Ureter (tissue), 1 donor: ENCODE measurements at places on chromosomes 1 and 21. TPM values are rescaled to one million over a fixed set of nuclear protein-coding genes. Genes with fewer than 3 reads are reported as not detected.

GRCh38 chr1:29808141-29808995 lies 572.0 kb downstream of the PTPRU start:
- DNase-seq: no peak

DNA sequence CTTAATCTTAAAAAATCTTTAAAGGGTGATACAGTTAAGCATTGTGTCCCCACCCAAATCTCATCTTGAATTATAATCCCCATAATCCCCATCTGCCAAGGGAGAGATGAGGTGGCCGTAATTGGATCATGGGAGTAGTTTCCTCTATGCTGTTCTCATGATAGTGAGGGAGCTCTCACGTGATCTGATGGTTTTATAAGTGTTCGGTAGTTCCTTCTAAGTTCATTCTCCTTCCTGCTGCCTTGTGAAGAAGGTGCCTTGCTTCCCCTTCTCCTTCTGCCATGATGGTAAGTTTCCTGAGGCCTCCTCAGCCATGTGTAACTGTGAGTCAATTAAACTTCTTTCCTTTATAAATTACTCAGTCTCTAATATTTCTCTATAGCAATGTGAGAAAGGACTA lies 10.7 kb downstream of the DHRS3 start:
- DNase-seq: no peak

- no peak for DNase-seq
These were observed 90.5 kb downstream of the CDC42BPA start for GRCh38 chr1:227227761-227228160.

DNA sequence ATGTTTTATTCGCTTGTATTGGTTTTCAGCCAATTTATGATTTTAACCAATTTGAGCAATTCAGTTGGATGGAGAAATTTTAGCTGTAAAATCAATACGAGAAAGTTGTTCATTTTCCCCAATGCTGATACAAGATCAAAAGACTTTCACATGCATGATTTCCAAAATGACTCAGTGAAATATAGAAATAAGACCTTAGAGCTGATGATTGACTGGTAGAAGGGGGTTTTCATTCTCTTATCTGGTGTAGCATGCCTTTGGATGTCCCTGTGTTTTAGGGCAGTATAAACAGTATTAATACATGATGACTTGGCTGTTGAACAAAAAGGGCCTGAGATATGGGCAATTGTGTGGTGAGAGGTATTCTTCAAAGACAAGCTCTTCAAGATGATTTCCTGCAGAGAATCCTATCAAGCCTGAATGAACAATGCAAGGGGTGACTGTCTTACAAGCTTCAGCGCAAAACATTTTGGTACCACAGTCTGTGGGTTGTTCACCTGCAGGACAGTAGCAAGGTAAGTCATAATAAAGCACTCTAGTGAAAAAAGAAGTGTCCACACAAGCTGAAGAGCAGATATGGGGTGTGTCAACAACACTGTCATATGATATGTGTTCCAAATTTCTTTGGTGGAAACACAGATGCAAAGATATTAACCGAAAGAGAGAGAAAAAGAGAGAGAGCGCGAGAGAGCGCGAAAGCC lies 156.2 kb downstream of the TNFSF18 start:
- DNase-seq: no peak

GRCh38 chr1:20931930-20932436 lies 144.9 kb upstream of the HP1BP3 start:
- DNase-seq: no peak

- DNase-seq: no peak
These were observed 1.3 kb downstream of the AMIGO1 start for GRCh38 chr1:109508001-109508872.

Gene AIRE
- total RNA-seq: not detected

Gene PTPN7
- 4.2 TPM for total RNA-seq

DNA sequence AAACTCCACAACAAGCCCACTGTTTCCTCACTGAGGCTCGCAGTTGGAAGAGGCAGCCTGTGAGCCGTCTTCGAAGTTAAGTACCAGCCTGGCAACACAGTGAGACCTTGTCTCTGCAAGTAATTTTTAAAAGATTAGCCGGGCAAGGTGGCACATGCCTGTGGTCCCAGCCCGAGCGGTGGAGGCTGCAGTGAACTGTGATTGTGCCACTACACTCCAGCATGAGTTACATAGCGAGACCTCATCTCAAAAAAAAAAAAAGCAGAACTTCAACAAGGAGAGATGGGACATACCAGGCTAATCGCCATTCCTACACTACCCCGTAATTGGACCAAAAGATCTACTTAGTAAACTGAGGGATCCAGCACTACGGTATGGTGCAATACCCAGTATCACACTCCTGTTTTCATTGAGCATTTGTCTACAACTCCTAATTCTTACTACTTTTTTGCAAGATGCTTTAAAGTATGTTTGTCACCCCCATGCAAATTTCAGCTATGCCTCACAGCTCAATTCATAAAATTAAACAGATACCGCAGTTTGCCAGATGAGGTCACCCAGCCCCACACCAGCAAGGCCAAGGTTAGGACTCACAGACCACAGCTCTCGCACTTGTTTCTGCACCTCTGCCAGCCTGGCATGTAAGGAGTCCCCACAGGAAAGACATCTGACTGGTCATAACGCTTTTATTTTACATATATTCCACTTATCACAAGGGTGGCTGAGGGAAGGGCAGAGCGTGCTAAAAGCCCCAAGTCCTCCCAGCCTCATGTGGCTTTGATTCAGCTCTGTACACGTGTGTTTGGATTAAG lies 21.0 kb downstream of the SDE2 start:
- no peak for DNase-seq

Gene GJA8
- total RNA-seq: not detected

- DNase-seq: no peak
These were observed 83.1 kb upstream of the DAB1 start for GRCh38 chr1:57506941-57507340.

- no peak for DNase-seq
These were observed 917 bp downstream of the RAP1A start for GRCh38 chr1:111620441-111620971.

Gene TMEM61
- total RNA-seq: 1.4 TPM

DNA sequence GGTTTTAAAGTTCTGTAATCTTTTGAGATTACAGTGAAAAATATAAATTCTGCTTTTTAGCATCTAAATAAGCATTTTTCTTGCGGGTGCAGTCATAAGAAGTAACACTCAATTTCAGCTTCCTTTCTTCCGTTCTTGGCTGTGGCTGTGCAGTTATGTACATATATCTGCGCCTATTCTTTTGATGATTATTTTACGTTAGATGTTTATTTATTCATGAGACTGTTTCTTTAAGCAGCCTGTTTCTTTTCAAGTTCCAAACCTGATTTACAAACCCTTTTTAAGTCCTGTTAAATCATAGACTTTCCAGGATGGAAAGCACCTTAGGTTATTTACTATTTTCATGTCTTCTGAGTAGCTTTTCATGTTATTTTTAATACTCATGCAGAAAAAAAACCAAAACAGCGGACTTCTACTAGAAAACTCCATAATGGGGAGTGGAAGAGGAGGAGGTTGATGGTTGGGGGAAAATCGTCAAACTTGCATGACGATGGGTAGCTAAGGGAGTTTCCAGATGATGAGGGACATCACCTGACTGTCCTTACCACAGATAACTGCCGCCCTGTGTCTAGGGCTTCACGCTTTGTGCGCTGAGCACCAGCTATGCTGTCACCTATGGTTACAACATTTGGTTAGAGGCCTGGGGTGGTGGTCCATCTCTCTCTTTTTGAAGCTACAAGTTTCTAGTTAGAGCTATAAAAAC lies 2.6 kb downstream of the PRDM2 start:
- DNase-seq: no peak

Gene DNAI4
- total RNA-seq: 17.2 TPM

- DNase-seq: no peak
These were observed 611.2 kb upstream of the ADGRL4 start for GRCh38 chr1:79617777-79618176.

GRCh38 chr1:54193453-54193852 lies 6.4 kb downstream of the CYB5RL start:
- no peak for DNase-seq

GRCh38 chr1:84996846-84997666 lies at the start of gene MCOLN2:
Gene MCOLN2, minus strand, starts transcription at chr1:84997113. Its CDS starts 241 bp downstream, at chr1:84996872.
- DNase-seq: peak; percentile 44

- peak; percentile 84 for DNase-seq
These were observed 20.8 kb downstream of the NAV1 start for GRCh38 chr1:201559679-201560162.

GRCh38 chr1:151897991-151898431 lies 11.3 kb downstream of the THEM4 start:
- DNase-seq: no peak

DNA sequence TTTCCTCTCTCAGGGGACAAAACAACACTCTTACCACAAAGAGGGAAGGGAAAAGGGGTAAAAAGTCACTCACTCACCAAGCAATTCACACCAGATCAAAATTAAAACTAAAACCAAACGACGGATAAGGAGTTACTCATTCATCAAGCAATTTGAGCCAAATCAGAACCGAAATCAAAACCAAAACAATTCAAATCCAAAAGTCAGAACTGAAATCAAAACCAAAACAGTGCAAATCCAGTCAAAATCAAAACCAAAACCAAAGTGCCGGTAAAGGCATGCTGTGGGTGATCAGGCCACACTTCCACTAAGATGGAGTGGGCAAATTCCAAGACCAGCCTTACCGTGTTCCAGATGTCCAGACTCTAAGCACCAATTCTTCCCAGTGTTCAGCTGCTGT lies 717.9 kb downstream of the AMY1C start:
- DNase-seq: no peak

GRCh38 chr1:54768093-54768492 lies 3.8 kb upstream of the PARS2 start:
- no peak for DNase-seq

Gene TNN
- not detected for total RNA-seq

Gene ATP1A4
- 16.5 TPM for total RNA-seq

DNA sequence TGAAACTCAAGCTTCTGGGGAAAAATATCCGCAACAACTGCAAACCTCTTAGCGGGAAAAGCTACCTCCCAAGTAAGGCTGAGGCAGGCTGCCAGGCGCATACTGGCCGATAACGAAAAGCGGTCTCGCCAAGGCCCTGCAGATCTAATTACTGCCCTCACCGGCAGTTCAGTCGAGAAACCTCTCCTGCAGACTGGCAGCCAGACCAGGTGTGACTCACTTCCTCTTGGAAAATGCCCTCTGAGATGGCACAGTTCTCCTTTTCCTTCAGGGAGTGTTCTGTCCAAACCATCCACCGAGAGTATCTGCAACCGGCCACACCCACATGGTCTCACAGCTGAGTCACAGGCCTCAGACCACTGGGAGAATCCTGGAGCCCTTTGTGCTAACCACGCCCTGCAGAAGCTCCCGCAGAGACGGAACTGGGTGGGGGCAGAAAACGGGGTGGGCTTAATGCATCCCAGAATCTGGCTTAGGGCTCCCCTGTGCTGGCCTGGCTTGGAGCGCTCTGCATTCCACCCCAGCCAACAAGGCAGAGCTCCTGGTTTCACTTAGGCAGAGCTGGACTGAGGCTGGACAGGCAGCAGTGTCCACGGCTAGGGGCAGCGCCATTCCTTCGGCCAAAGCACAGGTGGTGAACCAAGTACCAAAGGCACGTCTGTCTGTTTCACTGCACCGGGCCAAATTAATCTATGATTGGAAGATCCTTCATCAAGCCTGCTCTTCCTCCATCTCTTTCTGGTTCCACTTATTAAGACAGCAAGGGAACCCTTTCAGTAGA lies 1.2 kb downstream of the S100A10 start:
- DNase-seq: peak; percentile 73

DNA sequence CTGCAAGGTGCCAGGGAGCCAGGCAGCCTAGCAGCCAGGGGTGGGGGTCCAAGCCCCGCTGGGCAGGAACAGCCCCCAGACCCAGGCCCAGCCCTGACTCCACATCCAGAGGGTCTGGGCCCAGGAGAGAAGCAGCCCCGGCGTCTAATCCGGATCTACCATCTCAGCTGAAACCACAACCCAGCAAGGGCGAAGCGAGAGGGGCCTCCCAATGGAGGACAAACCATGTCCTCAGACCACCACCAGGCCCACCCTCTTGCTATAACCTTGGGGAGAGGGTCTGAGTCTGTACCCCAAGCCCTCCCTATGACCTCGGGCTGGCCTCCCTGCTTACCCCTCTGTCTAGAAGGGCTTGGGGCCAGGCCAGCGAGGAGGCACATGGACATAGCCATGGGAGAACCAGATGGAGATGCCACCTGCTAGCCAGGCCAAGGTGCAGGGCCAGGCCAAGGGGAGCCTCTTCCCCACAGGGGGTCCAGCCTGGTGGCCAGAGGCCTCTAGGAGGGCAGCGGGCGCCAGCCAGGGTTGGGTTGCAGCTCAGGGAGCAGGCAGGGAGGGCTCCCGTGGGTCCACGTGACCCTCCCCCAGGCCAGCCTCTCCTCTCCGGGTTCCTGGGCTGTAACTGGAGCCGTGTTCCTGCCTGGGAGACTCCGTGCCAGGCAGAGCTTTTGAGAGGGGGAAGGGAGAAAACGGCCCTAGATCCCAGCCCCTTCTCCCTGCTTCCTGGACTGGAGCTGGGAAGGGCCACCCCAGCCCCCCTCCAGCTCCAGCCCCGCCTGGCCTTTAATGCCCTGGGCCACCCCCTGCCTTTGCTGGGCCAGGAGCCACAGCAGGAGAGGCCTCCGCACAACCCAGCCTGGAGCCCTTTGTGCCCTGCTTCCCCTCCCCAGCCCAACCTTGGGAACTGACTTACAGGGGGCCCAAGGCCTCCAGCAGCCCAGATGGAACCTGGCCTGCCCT lies 2.5 kb downstream of the WNT9A start:
- no peak for DNase-seq

Gene LINGO4
- 0.31 TPM for total RNA-seq

Gene RBM34
- total RNA-seq: 67.0 TPM

- DNase-seq: no peak
These were observed 409.9 kb upstream of the C1orf87 start for GRCh38 chr1:60483509-60483908.

Gene MROH9
- total RNA-seq: not detected

- no peak for DNase-seq
These were observed 17.0 kb upstream of the ALDH4A1 start for GRCh38 chr1:18919197-18919905.
